Placental epithelial cell (primary cell): ENCODE measurements at places on chromosomes 5 and 9. TPM values are rescaled to one million over a fixed set of nuclear protein-coding genes. Genes with fewer than 3 reads are reported as not detected.

SUSD1 gene
- 18.1 and 19.3 TPM in 2 replicates for total RNA-seq

MED10 gene
- total RNA-seq, result 7.9 and 9.0 TPM in 2 replicates

IER5L gene
- 18.1 and 29.9 TPM in 2 replicates for total RNA-seq

MRPL50 gene
- 8.2 and 9.5 TPM in 2 replicates for total RNA-seq

LCN1 gene
- total RNA-seq, result not detected in 2 replicates

TSC1 gene
- 51.8 and 55.6 TPM in 2 replicates for total RNA-seq

CATSPER3 gene
- 0.54 TPM in 1 of 2 replicates, not detected in the other for total RNA-seq

LECT2 gene
- not detected in 2 replicates for total RNA-seq

RAB3C gene
- under 0.01 TPM in 1 of 2 replicates, not detected in the other for total RNA-seq

SLIT3 gene
- total RNA-seq, result 3.9 and 15.7 TPM in 2 replicates

OMD gene
- not detected in 2 replicates for total RNA-seq

SLC34A3 gene
- 0.11 and 0.39 TPM in 2 replicates for total RNA-seq

PPP3R2 gene
- not detected in 2 replicates for total RNA-seq

ECPAS gene
- total RNA-seq, result 74.8 and 107 TPM in 2 replicates

FBLL1 gene
- 0.33 and 0.79 TPM in 2 replicates for total RNA-seq

CSNK1G3 gene
- 61.8 and 74.6 TPM in 2 replicates for total RNA-seq

OGN gene
- not detected in 2 replicates for total RNA-seq

SLC27A4 gene
- 9.0 and 26.0 TPM in 2 replicates for total RNA-seq

ZFP37 gene
- total RNA-seq, result 0.33 and 3.1 TPM in 2 replicates

GRM6 gene
- total RNA-seq, result not detected in 2 replicates

PDE6A gene
- 0.11 TPM in 1 of 2 replicates, not detected in the other for total RNA-seq

PCDHB11 gene
- total RNA-seq, result 0.39 TPM in 1 of 2 replicates, not detected in the other

CEL gene
- 0.54 and 0.79 TPM in 2 replicates for total RNA-seq
